Common myeloid progenitor, CD34-positive (primary cell): ENCODE measurements at places on chromosomes 5 and 9.

- no peak for DNase-seq
Measured at GRCh38 chr5:54186912-54187445, 123.4 kb downstream of the ARL15 start.

- no peak for DNase-seq
Measured at GRCh38 chr9:84593352-84593751, 76.2 kb upstream of the NTRK2 start.

DNA sequence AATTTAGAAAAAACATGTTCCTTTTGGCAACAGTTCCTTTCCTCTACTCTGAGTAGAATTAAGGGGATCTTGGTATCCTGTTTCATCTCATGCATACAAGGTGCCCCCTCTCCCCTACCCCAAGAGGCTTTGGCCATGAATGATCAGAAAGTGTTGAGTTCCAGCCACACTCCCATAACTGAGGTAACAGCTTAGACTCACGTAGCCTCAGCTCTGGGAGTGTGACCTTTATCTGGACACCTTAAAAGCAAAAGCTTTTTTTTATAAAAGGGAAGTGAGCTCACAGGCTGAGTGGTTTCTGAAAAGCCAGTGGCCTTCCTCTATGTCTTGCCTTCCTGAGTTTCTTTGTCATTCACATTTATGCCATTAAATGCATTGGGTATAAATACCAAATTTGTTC is 900 bp upstream of the HAVCR2 start:
- peak; percentile 79 for DNase-seq

DNA sequence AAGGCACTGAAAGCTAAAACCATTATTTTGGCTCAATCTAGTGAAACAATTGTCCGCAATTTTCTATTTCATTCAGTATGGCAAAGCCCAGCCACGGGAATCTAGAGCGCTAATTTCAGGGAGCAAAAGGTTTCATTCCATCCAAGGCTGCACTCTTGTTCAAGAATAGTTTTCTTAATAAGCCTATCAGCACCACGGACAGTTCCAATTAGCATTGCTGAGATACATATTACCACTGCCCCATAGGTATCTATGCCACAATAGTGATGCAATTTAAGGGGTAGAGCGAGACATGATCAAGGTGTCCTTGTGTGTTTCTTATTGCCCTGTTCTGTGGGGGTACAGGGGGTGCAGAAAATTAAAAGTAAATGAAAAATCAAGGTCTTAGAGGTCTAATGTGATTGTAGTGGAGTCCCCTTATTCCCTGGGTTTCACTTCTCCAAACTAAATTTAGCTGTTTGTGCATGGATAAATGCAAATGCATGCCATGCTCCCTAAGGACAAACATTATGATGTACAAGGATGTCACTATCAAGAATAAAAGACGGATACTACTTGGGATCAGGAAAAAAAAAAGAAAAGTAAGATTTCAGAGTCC is 45.5 kb downstream of the SPOCK1 start:
- DNase-seq: peak; percentile 45

DNA sequence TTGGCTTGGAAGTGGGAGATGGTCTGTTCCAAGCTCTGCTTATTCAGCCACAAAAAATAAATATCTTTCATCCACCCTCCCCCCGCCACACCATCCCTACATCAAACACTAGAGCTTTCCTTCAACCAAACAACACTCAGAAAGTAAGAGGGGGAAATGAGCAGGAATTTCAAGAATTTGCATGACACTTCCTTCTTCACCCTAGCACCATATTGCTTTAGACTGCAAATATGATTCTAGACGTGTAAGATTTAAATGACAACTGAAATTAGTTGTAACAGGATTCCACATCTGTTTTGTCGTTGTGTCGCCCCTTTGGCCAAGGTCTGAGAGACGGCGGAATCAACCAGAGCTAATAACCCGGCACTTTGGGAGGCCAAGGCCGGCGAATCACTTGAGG is 88.5 kb downstream of the NDFIP1 start:
- no peak for DNase-seq

GRCh38 chr9:114691046-114691955 is 9.3 kb upstream of the TEX48 start:
- no peak for DNase-seq

GRCh38 chr5:17394086-17394485 is 103.9 kb upstream of the TAF11L2 start:
- DNase-seq: no peak

- peak; percentile 61 for DNase-seq
Measured at GRCh38 chr9:69173891-69174615, at the start of gene TJP2. Gene TJP2 (plus strand): TSS chr9:69174277. CDS start chr9:69174373, 96 bp downstream.

DNA sequence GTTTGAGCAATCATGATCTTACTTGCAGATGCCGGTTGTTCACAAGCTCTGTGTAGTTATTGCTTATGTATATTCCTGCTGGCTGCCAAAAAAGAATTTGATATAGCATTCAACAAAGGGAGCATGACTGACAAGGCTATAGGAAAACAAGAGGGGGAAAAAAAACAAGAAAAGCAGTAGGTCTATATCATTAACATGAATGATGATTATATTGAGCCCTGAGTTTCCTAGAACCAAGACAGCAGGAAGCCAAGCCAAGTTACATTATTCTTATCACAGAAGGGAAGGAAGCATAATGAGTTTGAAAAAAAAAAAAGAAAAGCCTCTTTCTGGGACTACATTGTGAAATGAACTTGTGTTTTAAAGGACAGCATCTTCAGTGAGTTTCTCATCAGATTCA is 41.0 kb downstream of the TSTD2 start:
- no peak for DNase-seq

DNA sequence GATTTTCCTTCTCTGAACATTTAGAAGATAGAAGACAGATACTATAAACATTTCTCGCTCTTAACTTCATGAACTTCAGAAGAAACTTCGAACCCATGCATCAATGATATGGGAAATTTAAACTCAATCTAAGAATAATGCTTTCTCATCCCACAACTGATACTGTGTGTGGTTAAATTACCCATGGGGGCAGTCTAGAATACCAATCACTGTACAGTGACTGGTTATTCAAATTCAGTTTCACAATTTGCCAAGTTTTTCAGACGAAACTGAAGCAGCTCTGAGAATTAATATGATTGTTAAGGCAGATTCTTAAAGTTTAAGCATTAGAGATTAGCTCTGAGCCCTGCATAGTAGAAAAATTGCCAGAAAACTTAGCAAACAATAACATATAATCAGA is 431.0 kb downstream of the SH3GL2 start:
- DNase-seq: no peak

- DNase-seq: no peak
Measured at GRCh38 chr5:150178262-150178661, 11.6 kb upstream of the SLC6A7 start.

- no peak for DNase-seq
Measured at GRCh38 chr9:68540712-68541535, at the start of gene TMEM252. Gene TMEM252 (minus strand): TSS chr9:68540883. CDS start chr9:68540814, 69 bp downstream.

GRCh38 chr5:7546555-7546954 is 150.6 kb downstream of the ADCY2 start:
- DNase-seq: no peak

DNA sequence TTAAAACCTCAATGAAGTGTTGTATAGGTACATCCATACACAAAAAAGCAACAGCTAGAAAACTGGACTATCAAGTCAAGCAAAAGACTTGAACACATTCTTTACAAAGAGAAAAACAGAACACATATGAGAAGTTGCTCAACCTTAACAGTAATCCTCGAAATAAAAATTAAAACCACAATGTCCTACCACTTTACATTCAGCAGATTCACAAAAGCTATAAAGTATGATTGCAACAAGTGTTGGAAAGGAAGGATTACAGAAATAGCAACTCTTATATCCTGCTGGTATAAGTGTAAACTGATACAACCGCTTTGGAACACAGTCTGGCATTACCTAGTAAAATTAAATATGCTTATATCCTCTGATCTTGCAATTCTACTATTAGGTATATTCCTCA is 28.5 kb upstream of the GOLGA1 start:
- no peak for DNase-seq

GRCh38 chr5:124637011-124637410 is 109.4 kb downstream of the ZNF608 start:
- no peak for DNase-seq

- DNase-seq: no peak
Measured at GRCh38 chr9:26565118-26565517, 327.5 kb downstream of the CAAP1 start.

DNA sequence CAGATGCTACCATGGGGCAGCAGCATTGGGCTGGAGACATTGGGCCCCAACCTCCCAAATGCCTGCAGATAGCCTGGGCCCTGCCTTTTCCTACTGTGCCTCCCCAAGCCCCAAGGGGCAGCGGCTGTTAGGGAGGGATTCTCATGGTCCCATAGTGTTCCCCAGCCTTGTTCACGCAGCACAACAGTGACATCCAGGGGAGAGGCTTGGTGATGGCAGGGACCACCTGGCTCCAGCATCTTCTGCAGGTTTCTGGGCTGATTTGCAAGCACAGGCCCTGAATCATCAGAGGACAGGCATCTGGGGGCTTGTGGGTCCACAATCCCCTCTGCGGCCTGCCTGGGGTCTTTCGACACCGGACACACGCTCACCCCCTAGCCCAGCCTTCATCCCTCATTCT is 354.6 kb downstream of the SLIT3 start:
- DNase-seq: peak; percentile 23

DNA sequence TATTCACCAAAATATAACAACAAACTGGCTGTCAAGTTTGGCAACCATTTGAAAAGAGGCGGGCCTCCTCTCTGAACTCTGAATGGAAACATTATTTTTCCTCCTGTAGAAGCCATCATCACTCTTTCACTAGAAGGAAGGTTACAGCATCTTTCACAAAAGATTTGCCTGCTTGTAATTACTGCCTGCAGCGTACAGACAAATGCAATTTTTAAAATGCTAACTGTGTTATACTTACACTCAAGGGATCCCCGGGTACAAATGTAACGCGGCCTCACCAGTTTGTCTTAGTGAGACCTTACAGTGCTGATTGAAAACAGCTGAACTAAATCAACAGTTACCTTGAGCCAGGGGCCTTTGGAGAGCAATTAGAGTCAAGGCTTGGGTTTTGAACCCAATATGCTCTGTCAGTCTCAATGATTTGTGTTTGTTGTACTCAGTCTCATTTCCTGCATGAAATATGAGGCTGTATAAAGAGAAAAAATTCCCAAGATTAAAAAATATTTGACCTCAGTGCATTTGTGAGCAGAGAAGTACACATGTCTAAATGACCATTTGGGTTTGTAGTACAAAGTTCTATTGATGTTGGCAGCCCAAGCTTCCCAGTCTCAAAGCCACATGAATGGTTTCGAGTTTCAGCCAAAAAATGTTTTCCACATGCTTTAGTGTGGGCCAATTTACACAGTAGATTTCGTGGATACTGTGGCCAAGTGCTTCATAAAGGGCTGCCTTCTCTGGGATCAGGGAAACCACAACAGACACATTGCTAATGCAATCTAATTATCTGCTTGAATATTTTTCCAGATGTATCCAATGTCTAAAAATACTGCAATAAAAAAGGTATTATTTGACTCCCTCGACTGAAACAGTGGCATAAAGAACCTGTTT is 500.0 kb downstream of the SPATA31D1 start:
- DNase-seq: no peak

- no peak for DNase-seq
Measured at GRCh38 chr5:103804711-103805110, 242.1 kb upstream of the NUDT12 start.

DNA sequence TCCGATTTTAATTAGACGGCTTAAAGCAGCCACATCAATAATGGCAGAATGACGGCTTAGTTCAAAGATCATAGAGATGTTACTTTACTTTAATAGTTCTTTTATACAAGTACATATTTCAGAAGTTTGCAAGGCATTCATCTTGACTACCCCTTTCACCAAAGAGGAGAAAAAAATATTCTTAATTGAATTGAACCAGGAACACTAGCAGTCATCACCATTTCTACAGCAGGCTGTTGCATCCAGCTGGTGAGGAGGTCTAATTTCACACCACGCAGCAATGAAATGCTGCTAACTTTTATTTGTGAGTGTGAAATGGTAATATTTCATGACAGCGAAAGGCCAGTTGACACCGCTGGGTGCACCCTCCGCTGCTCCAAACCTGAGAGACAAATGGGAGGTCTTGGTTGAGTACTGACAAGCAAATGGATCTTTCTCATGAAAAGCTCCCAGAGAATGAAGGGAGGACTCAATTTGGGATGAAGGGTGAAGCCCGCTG is 322.2 kb downstream of the GLIS3 start:
- DNase-seq: no peak

DNA sequence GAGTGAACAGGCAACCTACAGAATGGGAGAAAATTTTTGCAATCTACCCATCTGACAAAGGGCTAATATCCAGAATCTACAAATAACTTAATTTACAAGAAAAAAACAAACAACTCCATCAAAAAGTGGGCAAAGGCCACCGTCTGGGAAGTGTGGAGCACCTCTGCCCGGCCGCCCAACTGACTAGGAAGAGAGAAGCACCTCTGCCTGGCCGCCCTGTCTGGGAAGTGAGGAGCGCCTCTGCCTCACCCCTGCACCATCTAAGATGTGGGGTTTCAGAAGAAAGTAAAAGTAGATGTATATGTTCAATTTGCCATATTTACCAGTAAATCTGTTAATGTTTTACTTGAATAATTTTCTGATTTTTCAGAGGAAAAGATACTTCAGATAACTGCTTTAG is 108.1 kb upstream of the TMEM161B start:
- DNase-seq: no peak

- no peak for DNase-seq
Measured at GRCh38 chr5:113759505-113759904, 246.0 kb downstream of the YTHDC2 start.

- DNase-seq: no peak
Measured at GRCh38 chr5:32278406-32278805, 34.3 kb downstream of the MTMR12 start.

DNA sequence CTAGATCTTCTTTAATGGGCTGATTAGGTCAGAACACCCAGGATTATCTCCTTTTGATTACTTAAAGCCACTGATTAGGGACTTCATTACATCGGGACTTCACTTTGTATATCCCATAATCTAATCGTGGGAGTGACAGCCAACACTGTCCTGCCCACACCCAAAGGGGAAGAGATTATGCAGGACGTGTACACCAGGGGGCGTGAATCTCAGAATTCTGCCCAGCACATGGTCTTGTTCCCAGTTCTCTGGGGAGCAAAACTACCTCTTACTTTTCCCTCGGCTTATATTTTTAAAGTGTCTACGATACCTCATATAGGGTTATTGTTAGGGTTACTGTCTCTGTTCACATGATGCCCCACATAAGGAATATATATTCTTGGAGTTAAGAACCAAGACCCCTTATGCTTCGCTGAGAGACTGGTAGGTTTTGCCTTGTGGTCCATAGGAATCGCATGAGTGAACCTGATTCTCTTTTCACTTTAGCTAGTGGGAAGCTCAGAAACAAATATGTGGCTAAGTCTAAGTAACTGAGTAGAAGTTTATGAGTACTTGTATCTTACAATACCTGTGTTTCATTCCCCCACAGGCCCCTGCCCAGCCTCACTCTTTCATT is 192.7 kb downstream of the GNA14 start:
- DNase-seq: peak; percentile 49

DNA sequence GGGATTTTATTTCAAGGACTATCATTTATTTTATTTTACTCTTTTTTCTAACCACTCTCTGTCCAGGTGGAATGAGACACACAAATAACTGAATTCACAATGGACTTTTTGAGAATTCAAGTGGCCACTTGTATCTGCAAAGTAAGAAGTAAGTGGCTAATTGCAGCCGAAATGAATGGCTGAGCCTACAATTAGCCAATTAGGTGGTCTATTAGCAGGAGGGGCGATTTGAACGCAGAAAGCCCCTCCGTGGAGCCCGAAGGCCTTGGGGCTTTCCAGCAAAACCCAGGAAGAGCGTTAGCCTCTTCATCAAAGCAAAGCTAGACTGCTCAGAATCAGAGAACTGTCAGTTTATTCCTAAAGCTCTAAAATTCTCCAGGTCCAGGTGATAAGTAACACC is 176.9 kb downstream of the EBF1 start:
- no peak for DNase-seq
